ENCODE measurements at places on chromosomes 13 and 19.

- DNase-seq = no peak
Observed at GRCh38 chr13:97237388-97237787, 15.3 kb downstream of the MBNL2 start.

- peak; percentile 55 for DNase-seq
Observed at GRCh38 chr19:38729653-38730469, 14.4 kb downstream of the CAPN12 start.

GRCh38 chr13:114179087-114179658 is at the start of gene CFAP97D2:
Gene CFAP97D2, plus strand, starts transcription at chr13:114179257. Its CDS starts 74 bp downstream, at chr13:114179331.
- no peak for DNase-seq

- no peak for DNase-seq
Observed at GRCh38 chr13:26816881-26817280, 56.3 kb upstream of the GPR12 start.

- no peak for DNase-seq
Observed at GRCh38 chr19:42216653-42217519, 591 bp downstream of the DEDD2 start.

- DNase-seq = no peak
Observed at GRCh38 chr13:69866555-69866954, 241.1 kb upstream of the ATXN8OS start.

DNA sequence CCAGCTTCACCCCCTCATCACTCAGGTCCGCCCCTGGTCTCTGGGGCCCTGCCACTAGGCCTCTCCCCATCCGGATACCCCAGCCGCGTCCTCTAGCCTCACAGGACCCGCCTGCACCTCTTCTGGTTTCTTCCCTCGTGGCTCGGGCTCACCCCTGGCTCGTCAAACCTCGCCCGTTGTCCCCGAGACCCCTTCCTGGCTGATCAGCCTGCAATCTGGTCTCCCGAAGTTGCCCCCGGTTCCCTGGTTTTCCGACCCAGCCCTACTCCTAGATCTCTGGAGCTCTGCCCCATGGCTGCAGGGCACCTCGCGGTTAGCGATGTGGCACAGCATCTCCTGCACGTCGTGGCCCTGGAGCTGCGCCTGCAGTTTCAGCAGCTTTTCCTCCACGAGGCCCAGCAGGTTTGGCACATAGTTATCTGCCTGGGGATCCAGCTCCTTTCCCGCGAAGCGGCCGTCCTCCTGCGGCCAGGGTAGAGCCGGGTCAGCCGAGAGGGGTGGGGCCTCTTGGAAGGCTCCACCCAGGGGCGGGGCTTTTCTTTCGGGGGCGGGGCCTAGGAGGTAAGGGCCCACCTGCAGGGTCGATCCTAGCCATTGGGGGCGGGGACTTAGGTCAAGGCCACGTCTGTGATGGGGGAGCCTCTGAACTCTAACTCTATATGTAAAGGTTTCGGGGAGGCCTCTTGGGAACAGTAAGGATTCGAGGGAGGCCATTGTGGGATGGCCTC is 2.4 kb upstream of the RGL3 start:
- DNase-seq = no peak

- no peak for DNase-seq
Observed at GRCh38 chr13:110393761-110394160, 86.7 kb downstream of the COL4A2 start.

GRCh38 chr19:44931541-44931940 is 10.5 kb upstream of the APOC4 start:
- no peak for DNase-seq

GRCh38 chr19:11159598-11160439 is 4.2 kb upstream of the SPC24 start:
- no peak for DNase-seq

DNA sequence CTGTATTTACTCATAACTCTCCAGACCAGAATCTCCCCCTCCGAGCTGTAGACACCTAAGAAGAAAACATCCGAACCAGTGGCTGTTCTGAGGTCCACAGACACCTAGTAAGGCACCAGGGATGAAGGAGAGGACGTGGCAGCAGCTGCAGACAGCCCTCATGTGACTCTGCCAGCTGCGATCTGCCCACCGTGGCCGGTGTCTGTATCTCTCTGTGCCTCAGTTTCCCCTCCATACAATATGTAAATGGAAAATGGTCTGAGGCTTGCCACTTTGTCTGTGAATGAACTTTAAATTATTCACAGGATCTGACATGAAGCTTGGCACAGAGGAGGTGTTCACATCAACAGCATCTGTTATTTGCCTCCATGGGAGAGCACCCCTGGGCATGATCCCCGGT is 2.4 kb downstream of the CEACAM4 start:
- DNase-seq = no peak

DNA sequence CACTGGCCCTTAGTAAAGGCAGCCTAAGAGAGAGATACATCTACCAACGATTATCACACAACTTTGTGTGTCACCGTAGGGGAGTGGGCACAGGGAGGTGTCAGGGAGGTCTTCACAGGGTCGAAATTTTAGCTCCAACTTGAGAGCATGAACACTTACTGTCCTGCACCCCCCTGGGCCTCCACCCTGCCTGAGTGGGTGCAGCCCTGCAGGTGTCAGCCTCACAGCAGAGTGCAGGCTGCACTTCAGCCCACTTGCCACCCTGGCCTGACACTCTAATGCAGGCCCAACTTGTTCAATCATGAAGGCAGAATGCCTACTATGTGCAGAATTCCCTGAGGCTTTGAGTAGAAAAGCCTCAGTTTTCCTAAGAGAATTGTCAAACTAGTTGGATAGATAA is 4.0 kb upstream of the SMAD9 start:
- DNase-seq = no peak

- no peak for DNase-seq
Observed at GRCh38 chr13:92602560-92602959, 624.0 kb upstream of the GPC6 start.

DNA sequence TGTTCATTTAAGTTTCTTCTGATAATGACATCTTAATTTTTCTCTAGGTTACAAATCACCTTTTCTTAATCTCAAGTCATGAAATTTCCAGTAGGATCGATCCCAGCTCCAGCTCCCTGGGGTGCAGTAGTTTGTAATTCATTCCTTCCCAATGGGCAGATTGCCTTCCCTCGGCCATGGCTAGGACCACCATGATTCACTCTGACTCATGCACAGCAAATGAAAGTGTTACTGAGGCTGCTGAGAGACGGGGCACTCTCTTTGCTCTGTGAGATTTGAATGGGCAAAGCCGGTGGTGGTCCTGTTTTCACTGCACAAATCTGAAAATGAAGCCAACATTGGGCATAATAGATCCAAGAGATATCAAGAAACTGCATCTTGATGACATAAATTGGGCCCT is 202.8 kb upstream of the IRS2 start:
- no peak for DNase-seq

DNA sequence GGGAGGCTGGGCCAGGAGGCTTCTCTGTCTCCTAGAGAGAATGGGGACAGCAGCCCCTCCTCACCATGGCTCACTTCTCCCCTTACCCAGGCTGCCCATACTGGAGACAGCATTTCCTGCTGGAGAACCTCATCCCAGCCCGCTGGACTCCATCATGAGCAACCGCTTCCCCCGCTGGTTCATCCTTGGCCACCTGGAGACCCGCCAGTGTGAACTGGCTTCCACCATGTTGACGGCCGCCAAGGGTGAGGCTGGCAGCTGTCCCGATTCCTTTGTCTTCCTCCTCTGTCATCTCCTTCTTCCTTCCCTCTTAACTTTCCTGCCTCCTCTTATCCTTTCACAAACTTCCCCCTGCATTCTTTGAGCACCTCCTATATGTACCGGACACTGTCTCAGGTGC is 28.0 kb downstream of the ZSWIM4 start:
- DNase-seq = no peak

GRCh38 chr13:50677687-50678463 is 165.6 kb downstream of the DLEU7 start:
- DNase-seq = peak; percentile 89

DNA sequence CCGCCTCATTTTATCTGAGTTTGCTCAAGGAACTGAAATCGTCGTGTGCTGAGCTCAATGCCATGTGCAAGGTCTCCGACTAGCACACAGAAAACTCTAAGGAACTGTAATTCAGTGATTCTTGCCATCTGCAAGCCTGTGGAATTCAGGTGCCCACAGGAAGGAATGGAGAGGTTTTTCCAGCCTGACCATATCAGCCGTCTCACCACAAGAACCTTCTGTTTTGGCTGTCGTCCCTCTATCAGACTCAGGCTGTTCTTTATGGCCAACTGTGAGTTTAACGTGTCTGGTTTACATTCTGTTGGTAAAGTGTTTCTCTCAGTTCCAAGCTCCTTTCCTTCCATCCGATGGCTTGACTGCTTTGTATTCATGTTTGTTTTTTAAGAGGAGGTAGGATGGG is 293.5 kb downstream of the SPRY2 start:
- DNase-seq = no peak

DNA sequence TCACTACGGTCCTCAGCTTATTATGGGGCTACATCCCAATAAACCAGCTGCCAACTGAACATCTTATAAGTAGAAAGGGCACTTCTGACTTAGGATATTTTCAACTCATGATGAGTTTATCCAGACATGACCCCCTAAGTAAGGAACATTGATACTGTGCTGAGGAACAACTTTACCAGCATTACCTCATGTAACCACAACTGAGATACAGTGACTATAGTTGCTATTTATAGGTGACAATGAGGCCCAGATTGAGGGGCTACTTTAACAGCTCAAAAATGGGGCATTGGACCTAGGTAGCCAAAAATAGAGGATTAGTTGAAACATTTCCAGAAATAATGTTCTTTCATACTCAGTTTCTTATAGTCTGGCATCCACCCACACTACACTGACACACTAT is 26.8 kb downstream of the SKA3 start:
- no peak for DNase-seq

DNA sequence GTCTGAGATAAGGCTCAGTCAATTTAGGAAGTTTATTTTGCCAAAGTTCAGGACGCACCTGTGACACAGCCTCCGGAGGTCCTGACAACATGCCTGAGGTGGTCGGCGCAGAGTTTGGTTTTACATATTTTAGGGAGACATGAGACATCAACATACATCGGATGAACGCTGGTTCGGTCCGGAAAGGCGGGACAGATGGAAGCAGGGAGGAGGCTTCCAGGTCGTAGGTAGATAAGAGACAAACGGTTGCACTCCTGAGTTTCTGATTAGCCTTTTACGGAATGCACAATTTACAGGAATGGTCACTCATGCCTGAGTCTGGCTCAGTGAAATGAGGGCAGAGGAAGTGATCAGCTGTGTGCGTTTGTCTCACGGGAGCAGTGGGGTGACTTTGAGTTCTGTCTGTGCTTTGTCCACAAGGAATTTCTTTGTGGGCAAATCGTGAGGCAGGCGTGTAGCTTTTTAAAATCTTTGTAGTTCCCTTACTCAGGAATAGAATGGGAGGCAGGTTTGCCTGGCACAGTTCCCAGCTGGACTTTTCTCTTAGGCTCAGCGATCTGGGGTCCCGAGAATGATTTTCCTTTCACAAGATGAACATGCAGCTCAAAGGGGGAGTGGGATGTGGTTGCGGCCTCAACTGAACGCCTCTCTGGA is 36.2 kb downstream of the C13orf46 start:
- no peak for DNase-seq

GRCh38 chr19:5417495-5418436 is 37.5 kb upstream of the ZNRF4 start:
- no peak for DNase-seq

GRCh38 chr19:16569609-16570320 is 2.5 kb downstream of the SLC35E1 start:
- DNase-seq = no peak

GRCh38 chr19:14471436-14472187 is 3.5 kb downstream of the PTGER1 start:
- DNase-seq = no peak

DNA sequence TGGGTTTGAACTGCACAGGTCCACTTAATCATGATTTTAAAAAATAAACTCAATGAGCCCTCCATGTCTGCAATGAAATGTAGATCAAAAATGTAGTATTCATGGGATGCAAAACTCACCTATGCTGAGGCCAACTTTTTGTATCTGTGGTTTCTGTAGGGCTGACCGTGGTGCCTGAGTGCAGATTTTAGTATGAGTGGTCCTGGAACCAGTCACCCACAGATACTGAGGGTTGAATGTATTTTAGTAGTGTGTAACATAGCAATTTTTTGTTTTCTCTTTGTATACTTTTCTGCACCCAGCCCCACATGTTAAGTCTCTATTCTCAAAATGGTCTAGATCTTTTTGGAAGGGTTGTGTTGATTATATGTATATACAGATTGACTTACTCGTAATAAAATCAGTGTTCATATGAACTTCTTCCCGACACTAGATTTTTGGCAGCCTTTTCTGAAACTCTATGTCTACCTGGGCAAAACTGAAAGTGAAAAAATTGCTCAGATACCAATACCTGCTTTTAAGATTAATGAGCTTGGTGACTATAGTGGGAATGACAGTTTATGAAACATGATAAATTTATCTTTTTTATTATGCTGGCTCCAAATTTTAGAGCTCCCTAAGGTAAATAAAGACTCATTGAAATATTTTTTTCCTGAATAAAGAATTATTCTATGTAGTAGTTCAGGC is 51.6 kb downstream of the DNAJC15 start:
- no peak for DNase-seq

GRCh38 chr19:13092606-13093235 is 9.9 kb downstream of the LYL1 start:
- no peak for DNase-seq

- DNase-seq = no peak
Observed at GRCh38 chr13:98349731-98350305, 172.7 kb upstream of the RNF113B start.

- DNase-seq = no peak
Observed at GRCh38 chr13:33057019-33057780, 41.0 kb downstream of the KL start.

- DNase-seq = no peak
Observed at GRCh38 chr13:110562696-110563462, 1.4 kb upstream of the RAB20 start.

DNA sequence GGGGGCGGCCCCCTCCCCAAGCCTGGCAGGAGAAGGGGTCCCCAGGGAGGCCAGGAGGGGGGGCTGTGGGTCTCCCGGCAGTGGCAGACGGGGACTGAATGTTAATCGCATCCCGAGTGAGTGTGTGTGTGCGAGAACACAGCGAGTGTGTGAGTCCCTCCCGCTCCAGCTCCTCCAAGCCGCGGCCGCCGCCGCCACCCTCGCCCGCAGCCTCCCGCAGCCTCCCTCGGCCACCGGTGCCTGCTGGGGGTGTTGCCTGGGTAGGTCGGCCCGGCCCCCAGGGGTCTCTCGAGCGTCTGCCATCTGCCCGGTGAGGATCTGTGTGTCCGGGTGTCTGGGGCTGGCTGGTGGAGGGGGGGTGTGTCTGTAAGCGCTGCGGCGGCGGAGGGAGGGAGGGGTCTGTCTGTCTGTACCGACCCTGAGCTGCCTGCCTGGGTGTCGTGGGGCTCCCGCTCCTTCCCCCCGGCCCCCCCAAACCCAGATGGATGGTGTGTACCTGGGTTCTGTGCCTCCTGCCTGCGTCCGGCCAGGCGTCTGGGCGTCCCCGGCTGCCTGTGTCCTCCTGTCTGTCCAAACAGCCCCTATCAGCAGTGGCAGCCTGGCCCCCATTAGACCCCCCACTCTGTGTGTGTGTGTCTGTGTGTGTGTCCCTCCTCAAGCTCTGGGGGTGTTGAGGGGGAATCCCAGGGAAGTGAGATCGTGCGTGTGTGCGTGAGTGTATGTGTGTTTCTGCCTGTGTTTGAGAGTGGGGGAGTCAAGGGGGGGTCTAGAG is at the start of gene GRIN2D:
GRIN2D (plus strand) TSS at position 110 of the 772 bp plus-strand sequence. CDS start 4,725 bp downstream, outside the sequence.
- DNase-seq = no peak

- peak; percentile 47 for DNase-seq
Observed at GRCh38 chr13:44972956-44973581, 16.2 kb downstream of the NUFIP1 start.

Measured in Ammon's horn (tissue), 1 donor.